ENCODE measurements at places on chromosomes 16 and 17. TPM values are rescaled to one million over a fixed set of nuclear protein-coding genes. Genes with fewer than 3 reads are reported as not detected.

CMTM1 gene
- 0.66 TPM for total RNA-seq

MMP25 gene
- 0.80 TPM for total RNA-seq

GRCh38 chr16:938136-938535, 32.6 kb downstream of the LMF1 start:
- peaks cover 12% of the 10 kb centered on the region for H3K36me3 ChIP-seq
- H3K27me3 ChIP-seq: no peaks in the 10 kb centered on the region
- no peaks in the 10 kb centered on the region for H3K4me1 ChIP-seq
- no peak overlapping the region for H3K27ac ChIP-seq
- DNase-seq: no peak

DNA sequence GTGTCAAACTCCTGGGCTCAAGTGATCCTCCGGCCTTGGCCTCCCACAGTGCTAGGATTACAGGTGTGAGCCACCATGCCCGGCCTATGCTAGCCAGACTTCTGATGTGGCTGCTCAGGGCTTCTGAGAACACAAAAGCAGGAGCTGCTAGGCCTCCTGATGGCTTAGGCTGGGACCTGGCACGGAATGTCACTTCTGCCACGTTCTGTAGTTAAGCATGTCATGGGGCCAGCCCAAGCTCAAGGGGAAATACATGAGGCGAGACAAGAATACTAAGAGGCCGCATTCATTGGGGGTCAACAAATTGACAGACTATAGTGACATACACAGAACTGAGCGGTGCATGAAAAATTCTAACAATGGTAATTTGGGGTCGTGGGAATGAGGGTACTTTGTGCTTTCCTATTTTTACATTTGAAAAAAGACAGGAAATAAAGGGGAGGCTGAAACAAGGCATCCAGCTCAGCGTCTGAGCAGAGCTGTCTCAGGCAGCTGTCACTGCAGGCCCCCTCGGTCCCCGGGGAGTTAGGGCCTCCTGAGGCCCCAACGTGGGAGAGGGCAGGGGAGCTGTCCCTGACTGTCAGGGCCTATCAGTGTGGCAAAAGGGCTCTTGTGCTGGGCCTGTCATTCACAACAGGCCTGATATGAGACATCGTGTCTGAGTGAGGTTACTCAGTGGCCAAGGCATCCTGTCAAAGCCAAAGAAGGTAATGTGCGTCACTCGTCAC, 26.4 kb downstream of the CFAP20 start:
- no peaks in the 10 kb centered on the region for H3K36me3 ChIP-seq
- no peak overlapping the region for H3K27ac ChIP-seq
- H3K4me3 ChIP-seq: no peak overlapping the region

DNA sequence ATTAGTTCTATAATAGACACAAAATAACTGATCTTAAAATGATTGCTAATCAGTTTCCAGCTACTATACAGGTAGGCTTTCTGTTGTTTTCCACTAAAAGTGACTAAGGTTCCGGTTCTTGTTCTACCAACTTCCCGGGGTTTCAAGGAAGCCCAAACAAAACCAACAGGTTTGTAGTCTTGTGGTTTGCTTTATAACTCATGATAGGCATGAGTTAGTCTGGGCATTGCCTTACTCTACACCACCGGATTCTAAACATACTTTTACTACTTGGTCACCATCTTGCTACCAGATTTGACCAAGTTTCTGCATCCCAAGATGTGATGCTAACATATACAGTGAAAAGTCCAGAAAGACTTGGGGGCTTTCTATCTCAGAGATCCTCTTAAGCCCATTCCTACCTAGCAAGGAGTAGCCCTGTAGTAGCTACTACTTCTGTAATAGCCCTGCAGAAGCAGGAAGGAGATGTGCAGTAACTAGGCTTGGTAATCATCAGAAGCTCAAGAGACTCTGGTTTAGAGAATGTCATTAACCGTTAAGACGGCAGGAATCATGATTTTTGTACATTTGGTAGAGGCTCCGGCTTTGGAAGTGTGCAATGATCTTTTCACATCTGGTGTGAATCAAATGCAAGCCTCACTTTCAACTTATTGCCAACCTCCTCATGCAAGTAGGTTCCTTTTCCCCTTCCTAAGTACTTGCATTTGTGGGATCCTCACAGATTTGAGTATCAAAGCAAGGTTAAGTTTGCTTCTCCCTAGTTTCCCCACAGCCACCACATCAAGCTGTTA, 1.6 kb downstream of the FAM117A start:
- peak overlapping the region; percentile 67 for H3K27ac ChIP-seq
- no peak for DNase-seq
- peaks cover 25% of the 10 kb centered on the region for H3K36me3 ChIP-seq
- H3K4me1 ChIP-seq: peaks cover 56% of the 10 kb centered on the region

DNA sequence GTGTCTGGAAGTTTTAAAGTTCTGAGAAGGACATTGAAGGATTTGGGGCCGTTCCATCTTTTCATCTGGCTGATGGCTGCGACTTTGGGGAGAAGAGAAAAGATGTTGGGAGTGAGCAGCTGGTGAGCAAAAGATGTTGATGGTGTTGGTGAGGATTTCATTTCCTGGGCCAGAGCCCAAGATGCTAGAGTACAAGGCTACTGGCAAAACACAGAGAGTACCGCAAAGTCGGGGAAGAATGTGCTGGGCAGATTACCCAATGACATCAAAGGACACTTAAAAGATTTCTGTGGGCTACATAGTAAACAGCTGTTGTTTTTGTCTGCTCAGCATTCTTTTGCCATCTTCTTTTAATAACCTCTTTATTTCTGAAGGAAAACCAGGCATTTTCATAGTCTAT, 49.4 kb upstream of the GAS7 start:
- H3K4me3 ChIP-seq: no peak overlapping the region
- H3K27me3 ChIP-seq: no peaks in the 10 kb centered on the region
- H3K27ac ChIP-seq: no peak overlapping the region
- H3K4me1 ChIP-seq: no peaks in the 10 kb centered on the region
- H3K36me3 ChIP-seq: no peaks in the 10 kb centered on the region

DNA sequence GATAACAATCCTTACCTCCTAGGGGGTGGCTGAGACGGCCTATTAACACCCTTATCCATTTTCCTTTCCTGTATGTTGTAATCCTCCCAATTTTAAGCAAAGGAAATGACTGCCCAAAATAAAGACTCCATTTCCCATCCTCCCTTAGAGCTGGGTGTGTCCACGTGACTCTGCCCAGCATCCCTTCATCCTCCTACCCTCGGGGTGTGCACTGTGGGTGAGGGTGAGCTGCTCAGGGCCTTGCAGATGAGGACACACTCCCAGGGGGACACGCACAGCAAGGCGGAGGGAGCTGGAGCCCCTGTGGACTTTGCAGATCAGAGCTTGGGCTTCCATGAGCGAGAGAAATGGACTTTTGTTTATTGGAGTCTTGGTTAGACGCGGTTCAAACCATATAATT, 186.8 kb downstream of the IRF8 start:
- no peaks in the 10 kb centered on the region for H3K36me3 ChIP-seq
- H3K4me3 ChIP-seq: no peak overlapping the region
- no peaks in the 10 kb centered on the region for H3K27me3 ChIP-seq
- H3K27ac ChIP-seq: no peak overlapping the region
- no peak for DNase-seq
- H3K4me1 ChIP-seq: no peaks in the 10 kb centered on the region

DNA sequence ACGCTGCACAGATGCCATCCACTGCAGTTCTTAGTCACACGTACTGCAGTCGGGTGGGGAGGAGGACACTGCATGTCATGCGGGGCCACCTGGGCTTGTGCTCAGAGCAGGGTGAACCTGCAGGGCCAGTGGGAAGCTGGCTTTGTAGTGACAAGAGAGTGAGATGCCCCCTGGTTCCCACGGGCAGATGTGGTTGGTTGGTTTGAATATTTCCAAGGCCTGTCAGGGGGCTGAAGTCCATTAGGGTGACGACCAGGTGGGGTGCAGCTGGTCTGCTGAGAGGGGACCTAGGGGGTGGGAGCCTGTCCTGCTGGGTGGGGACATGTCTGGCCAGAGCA, 14.3 kb downstream of the ZNF213 start:
- no peak overlapping the region for H3K27ac ChIP-seq
- H3K27me3 ChIP-seq: no peaks in the 10 kb centered on the region
- no peak overlapping the region for H3K4me3 ChIP-seq
- DNase-seq: no peak
- H3K36me3 ChIP-seq: no peaks in the 10 kb centered on the region

DNA sequence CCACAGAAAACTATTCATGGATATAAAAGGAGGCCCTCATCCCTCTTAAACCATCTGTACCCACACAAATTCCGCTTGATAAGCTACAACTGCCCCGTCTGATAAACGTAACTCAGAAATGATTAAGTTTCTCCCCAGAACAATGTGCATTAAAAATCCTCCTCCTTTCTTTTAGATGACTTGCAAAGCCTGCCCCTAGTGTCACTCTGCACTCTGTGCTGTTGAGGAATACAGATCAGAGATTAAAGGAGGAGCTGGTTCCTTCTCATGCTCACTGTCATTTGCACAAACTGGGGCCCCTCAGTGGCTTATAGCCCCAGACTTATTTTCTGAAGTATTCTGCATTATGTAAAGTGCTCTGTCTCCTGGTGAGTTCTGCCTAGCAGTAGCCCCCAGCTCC, 33.3 kb downstream of the CDRT15 start:
- peaks cover 86% of the 10 kb centered on the region for H3K4me1 ChIP-seq
- H3K27me3 ChIP-seq: no peaks in the 10 kb centered on the region
- DNase-seq: peak; percentile 30
- peak overlapping the region; percentile 78 for H3K27ac ChIP-seq
- H3K36me3 ChIP-seq: peaks cover 11% of the 10 kb centered on the region

- no peak overlapping the region for H3K27ac ChIP-seq
- peak overlapping the region; percentile 80 for H3K4me3 ChIP-seq
- no peaks in the 10 kb centered on the region for H3K36me3 ChIP-seq
- no peak for DNase-seq
- H3K27me3 ChIP-seq: no peaks in the 10 kb centered on the region
Observed at GRCh38 chr17:6444571-6445335, 498 bp downstream of the PIMREG start.

- no peaks in the 10 kb centered on the region for H3K36me3 ChIP-seq
- no peak overlapping the region for H3K27ac ChIP-seq
- H3K4me3 ChIP-seq: no peak overlapping the region
- no peak for DNase-seq
- H3K4me1 ChIP-seq: peaks cover 60% of the 10 kb centered on the region
Observed at GRCh38 chr17:63988741-63989621, 9.2 kb upstream of the PRR29 start.

TMEM238L gene
- total RNA-seq: not detected

DNA sequence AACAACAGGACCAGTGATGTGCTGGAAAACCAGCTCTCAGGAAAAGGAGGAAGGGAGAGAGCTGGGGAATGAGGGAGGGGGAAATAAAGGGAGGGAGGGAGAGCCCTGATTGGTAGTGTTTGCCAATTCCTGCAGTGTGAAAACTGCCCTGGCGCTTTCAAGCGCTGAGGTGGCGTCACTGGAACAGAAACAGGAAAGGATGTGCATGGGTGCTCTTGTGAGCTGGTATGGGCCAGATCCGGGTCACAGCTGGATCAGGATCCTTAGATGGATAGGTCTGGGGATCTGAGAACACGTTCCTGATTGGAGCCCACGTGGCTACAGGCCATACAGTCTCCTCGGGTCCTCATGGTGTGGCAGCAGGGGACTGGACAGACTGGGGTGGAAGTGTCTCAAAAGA, 16.7 kb upstream of the MLKL start:
- no peak overlapping the region for H3K27ac ChIP-seq
- H3K4me3 ChIP-seq: no peak overlapping the region
- H3K4me1 ChIP-seq: no peaks in the 10 kb centered on the region
- no peaks in the 10 kb centered on the region for H3K36me3 ChIP-seq
- no peak for DNase-seq
- no peaks in the 10 kb centered on the region for H3K27me3 ChIP-seq

FNDC8 gene
- not detected for total RNA-seq

DNA sequence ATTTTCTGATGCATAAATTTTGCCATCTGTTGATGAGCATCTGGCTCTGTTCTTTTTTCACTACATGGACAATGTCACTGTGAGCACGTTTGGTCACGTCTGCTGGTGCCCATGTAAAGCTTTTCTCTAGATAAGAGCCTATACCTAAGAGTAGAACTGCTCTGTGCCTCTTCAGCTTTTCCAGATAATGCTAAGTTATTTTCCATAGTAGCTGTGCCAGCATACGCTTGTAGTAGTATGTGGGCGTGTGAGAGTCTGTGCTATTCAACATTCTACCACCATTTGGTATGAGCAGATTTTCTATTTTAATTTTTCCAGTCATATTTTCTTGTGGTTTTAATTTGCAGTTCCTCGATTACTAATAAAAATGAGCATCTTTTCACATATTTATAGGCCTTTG, 33.2 kb downstream of the VPS35L start:
- peaks cover 30% of the 10 kb centered on the region for H3K36me3 ChIP-seq
- H3K27ac ChIP-seq: no peak overlapping the region
- no peaks in the 10 kb centered on the region for H3K4me1 ChIP-seq
- DNase-seq: no peak
- no peaks in the 10 kb centered on the region for H3K27me3 ChIP-seq

Data from CD4-positive, alpha-beta T cell (primary cell).